Urinary bladder (tissue), 4 donors: ENCODE measurements at places on chromosomes 16 and 17. TPM values are rescaled to one million over a fixed set of nuclear protein-coding genes. Genes with fewer than 3 reads are reported as not detected.

BCKDK gene
- 10.4 TPM for total RNA-seq

TEX19 gene
- not detected for total RNA-seq

BIRC5 gene
- total RNA-seq = 19.7 TPM

GRCh38 chr17:55351226-55351625, 70.4 kb downstream of the MMD start:
- no peak for DNase-seq

DNA sequence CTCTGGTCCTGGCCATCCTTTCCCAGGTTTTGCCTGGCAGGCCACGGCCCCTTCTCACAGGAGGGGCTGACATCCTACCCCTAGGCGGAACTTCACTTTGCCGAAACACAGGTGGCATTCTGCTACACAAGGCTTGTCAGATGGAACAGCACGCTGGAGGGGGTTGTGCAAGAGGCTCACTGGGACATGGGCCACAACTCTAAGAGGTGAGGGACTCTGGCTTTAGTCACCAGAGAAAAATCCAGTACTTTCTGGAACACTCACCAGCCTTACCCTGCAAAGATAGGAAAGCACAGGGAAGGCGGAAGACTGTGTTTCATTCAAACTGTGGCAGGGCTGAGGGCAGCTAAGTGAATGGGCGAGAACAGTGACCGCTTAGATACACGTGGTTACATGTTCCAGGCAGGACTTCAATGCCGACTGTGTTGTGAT, 18.3 kb downstream of the CDC42EP4 start:
- no peak for DNase-seq

DNA sequence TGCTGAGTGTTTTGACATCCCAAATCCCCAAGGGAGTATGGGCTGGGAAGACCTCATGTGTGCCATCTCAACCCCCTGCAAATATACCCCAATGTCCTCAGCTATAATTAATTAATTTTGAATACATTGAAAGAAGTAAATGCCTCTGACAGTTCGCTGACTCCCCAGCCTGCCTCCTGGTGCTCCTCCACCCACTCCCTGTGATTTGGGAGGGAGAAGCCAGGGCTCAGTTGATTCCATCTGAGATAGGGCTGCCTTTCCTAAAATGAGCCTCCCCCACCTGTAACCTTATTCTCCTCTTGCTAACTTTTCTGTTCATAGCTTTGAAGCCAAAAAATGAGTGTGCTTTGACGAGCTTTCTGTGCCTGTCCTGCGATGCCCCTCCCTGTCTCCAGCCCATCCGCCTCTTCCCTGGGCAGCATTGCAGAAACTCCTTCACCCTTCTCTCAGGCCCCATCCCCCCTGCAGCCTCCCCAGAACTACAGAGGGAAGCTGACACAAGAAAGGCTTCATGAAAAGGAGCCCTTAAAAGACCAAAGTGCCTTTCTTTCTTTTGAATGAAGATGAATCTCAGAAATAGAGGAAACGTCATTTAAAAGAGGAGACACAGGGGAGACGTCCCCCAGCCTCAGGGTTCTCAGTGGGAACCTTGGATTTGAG, 70.3 kb downstream of the HLF start:
- DNase-seq = no peak

DNA sequence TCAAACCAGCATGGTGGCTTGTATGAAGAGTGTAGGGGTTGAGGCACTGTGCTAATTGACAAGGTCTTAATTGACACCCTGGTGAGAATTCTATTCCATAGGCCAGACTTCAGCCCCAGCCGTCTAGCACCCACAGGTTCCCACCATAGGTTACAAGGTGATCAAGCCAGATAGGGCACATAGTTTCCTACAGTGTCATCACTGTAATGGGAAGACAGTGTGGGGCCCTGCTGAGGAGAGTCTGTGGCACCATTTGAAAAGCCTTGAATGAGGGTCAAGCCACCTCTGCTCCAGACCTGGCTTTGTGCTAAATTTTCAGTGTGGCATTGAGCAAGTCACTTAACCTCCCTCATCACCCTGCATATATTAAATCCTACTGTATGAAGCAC, 36.2 kb downstream of the YPEL2 start:
- DNase-seq = no peak

DNA sequence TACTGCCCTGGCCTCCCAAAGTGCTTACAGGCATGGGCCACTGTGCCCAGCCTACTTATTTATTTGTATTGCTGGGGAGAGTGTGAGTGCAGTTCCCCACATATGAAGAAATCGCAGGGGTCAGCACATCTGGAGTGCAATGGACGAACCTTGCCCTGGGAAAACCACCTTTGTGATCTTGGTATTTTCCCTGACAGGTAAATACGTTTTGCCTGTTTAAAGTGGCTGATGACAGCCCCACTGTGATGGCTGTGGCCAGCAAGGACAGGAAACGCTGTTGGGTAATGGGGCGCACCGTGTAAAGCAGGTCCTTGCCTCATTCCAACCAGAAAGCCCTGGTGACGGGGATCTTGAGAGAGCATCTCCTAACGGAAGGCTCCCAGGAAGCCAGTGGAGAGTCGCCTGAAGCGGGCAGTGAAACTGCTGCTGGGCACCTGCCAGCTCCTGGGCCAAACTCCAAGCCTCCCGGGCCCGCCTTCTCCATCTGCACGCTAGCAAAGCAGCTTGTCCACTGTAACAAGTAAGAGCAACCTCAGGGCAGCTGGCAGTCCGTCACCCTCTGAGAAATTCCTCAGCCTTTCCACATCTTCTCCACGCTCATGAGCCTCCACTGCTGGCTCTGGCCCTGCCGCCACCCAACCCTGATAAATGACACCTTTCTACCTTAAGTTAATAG, 17.5 kb downstream of the EMC8 start:
- DNase-seq = no peak
